ENCODE measurements at places on chromosomes 1 and 21.

DNA sequence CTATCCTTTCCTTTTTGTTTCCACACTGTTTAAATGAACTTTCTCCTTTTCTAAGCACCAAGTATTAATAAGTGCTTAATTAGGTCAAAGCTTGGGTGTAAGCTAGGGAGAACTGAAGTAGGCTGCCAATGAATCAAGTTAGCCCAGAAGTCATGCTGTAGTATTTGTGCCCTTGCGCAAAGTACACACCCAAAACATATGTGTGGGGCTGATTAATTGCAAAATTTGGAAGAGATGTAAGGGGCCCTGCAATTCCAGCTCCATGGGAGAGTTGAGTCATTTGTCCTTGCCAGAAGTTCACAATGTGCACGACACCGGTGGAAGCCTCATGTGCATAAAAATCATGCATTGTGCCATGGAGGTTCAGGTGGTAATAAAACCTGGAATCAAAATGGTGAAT is 18.6 kb upstream of the NTNG1 start:
- no peak for DNase-seq

DNA sequence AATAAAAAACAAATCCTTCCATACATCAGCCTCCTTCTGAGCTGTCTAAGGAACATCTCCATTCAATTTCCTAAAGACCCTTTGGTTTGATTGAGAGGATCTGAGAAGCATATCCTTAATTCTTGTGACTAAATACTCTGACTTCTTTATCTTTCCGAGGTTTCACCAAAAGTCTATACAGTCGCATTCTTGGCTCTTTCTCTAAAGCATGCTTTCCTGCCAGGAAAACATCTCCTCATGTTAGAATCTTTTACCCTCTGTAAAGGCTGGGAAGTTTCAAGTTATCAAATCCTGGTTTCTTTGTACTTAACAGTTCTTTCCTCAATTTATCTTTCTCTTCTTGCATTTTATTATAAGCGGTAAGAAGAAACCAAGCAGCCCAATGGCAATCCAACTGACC is 630.4 kb downstream of the PTPRC start:
- DNase-seq = no peak

DNA sequence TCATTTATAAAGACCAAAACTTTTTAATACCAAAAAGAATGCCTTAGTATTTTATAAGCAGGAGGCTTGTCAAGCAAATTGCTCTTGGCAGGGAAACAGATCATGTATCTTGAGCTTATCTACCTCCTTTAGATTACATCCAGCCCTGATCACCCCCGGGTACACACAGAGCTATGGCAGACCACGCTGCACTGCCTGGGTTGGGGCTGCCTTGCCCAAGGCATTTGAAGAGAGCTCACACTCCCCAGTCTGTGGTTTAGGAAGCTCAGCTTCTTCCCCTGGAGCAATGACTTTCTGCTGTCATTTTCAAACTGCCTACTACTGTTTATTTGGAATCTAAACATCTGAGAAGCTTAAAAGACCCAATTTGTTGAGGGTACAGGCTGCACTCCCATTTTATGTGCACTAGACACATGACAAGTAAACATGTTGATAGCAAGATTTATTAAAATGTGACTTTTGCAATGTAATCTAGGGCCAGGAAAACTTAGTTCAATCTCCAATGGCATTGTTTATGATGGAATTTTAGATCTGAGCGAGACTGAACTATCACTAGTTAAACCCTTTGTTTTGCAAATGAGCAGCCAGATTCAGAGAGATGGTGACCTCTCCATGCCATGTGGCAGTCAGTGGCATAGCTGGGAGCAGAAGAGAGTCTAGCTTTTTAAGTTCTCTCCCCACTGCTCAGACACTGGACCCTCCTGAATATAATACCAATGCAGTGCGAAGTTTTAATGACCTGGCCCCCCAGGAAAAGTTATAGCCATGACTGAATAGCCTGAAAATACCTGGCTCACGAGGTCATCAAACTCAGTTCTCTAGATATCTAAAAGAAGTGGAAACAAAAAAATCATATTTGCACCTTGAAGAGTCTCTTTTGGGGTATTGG is 214.9 kb downstream of the HLX start:
- no peak for DNase-seq

- no peak for DNase-seq
Observed at GRCh38 chr1:246462986-246463385, 44.1 kb downstream of the SMYD3 start.

DNA sequence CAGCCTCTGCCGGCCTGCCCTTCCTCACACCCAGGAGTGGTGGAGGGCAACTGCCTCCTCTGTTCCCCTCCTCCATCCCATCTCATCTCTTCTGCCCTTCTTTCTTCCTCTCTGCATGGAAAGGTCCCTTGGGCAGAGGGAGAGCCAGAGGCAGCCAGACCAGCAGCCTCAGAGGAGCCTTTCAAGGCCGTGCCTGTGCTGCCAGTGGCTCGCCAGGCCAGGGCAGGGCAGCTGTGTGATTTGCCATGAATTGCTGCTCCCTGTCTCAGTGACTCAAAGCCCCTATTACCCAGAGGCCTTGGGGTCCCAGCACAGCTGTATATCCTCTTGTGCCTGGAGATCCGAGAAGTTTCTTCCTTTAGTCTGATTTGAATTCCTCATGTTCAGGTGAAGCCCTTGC is 21.9 kb downstream of the TMCC2 start:
- DNase-seq = no peak

DNA sequence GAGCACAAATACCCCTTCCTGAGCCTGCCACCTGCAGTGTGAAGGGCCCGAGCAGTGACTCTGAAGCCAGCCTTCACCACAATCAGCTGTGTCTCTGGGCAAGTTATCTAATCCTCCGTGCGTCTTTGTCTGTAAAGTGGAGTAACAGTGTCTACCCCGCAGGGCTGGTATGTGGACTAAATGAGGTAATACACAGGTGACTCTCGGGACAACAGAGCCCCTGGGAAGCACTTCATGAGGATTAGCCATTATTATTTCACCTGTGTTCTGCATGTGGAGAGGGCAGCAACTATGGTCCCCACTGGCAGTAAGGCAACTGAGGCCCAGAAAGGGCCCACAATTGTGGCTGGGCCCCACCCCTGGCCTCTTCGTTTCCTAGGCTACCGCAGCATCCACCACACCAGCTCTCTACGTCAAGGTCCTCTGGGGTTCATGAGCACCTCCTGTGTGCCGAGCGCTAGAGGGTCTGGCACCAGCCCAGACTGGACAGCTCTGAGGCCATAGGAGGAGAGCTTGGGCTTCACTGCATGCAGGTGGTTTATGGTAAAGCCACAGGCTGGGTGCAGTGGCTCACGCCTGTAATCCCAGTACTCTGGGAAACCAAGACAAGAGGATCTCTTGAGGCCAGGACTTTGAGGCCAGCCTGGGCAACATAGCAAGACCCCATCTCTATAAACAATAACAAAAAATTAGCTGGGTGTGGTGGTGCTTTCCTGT is 41.3 kb upstream of the LRP8 start:
- DNase-seq = no peak

Measured in CD4-positive, alpha-beta T cell treated with Interleukin-15 for 4 hours (primary cell).